ENCODE measurements at places on chromosomes 2 and 18.

GRCh38 chr2:108934583-108935245 lies 54.3 kb downstream of the EDAR start:
- DNase-seq: no peak

- no peak for DNase-seq
Measured at GRCh38 chr2:172447811-172448493, 20.6 kb downstream of the ITGA6 start.

GRCh38 chr2:233334915-233335314 lies 19.4 kb upstream of the DGKD start:
- DNase-seq: no peak

- no peak for DNase-seq
Measured at GRCh38 chr2:205650450-205650849, 31.9 kb upstream of the NRP2 start.

DNA sequence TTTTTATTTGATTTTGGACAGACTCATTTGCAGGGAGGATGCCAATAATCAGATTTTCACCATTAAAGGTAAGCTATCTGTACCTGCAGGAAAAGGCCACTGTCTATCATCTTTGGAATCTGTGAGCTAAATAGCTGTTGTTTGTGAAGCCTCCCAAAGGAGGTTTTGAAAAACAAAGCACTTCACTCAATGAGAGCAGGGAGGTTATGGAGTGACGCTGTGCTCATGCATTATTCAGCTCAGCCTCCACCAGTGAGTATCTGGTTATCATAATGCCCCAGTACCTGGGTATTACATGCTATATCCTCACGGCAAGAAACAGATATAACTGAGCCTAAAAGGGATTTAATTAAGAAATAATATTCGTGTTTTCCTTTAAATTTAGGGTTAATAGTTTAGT lies 189.6 kb upstream of the PIK3C3 start:
- no peak for DNase-seq

GRCh38 chr2:141393214-141393545 lies 737.6 kb downstream of the LRP1B start:
- DNase-seq: no peak

DNA sequence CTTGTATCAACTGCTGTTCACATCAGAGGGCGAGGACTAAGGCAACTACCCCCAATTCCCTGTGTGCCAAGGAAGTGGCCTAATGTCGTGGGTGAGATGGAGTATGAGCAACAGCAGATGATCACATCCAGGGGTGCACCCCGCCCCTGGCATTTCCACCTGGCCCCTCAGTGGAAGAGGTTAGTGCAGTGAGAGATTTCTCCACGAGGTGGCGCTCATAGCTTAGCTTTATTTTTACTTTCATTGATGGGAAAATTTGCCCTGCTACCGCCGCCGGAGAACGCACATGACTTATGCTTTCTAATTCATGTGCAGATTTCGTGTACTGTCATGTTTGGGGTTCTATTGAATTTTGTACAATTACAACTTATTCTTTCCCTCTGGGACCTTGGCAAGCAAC lies 470.6 kb upstream of the MEX3C start:
- DNase-seq: no peak

- peak; percentile 3 for DNase-seq
Measured at GRCh38 chr2:105287692-105288091, 41.8 kb downstream of the TGFBRAP1 start.

GRCh38 chr2:1542971-1543370 lies 129.7 kb downstream of the TPO start:
- DNase-seq: no peak

Measured in activated CD4-positive, alpha-beta T cell treated with anti-CD3 and anti-CD28 coated beads for 24 hours (primary cell).